ENCODE measurements at places on chromosomes 1 and 21. TPM values are rescaled to one million over a fixed set of nuclear protein-coding genes. Genes with fewer than 3 reads are reported as not detected.

NFASC gene
- 0.07 TPM for total RNA-seq

SPRR1B gene
- not detected for total RNA-seq

SYDE2 gene
- total RNA-seq: 0.38 TPM

FBXO2 gene
- 4.6 TPM for total RNA-seq

GRCh38 chr1:224737353-224737727, 121.2 kb downstream of the CNIH3 start:
- H3K4me3 ChIP-seq: no peak overlapping the region
- no peaks in the 10 kb centered on the region for H3K36me3 ChIP-seq
- peaks cover 11% of the 10 kb centered on the region for H3K4me1 ChIP-seq
- no peaks in the 10 kb centered on the region for H3K27me3 ChIP-seq
- no peak overlapping the region for H3K27ac ChIP-seq
- no peak for DNase-seq

- DNase-seq: no peak
- H3K27me3 ChIP-seq: peaks cover 5% of the 10 kb centered on the region
- no peak overlapping the region for H3K27ac ChIP-seq
These were observed 80.6 kb upstream of the TRABD2B start for GRCh38 chr1:48077795-48078222.

- DNase-seq: no peak
- peaks cover 33% of the 10 kb centered on the region for H3K4me1 ChIP-seq
- no peaks in the 10 kb centered on the region for H3K36me3 ChIP-seq
- H3K4me3 ChIP-seq: no peak overlapping the region
These were observed 25.7 kb downstream of the SPOCD1 start for GRCh38 chr1:31790140-31790539.

DNA sequence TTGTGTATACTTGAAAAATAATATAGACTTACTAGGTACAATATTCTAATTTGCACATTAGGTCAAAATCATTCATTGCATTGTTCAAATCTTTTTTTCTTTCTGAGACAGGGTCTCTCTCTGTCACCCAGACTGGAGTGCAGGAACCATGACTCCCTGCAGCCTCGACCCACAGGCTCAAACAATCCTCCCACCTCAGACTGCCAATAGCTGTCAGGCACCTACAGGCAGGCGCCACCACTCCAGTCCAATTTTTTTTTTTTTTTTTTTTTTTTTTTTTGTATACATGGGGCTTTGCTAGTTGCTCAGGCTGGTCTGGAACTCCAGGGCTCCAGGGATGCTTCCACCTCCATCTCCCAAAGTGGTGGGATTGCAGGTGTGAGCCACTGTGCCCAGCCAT, 656.9 kb downstream of the KCNT2 start:
- no peak for DNase-seq
- H3K27ac ChIP-seq: no peak overlapping the region
- no peaks in the 10 kb centered on the region for H3K27me3 ChIP-seq
- H3K4me1 ChIP-seq: no peaks in the 10 kb centered on the region
- no peaks in the 10 kb centered on the region for H3K36me3 ChIP-seq
- H3K4me3 ChIP-seq: no peak overlapping the region

GRCh38 chr1:183125279-183125999, 60.6 kb upstream of the LAMC2 start:
- no peak overlapping the region for H3K4me3 ChIP-seq
- no peaks in the 10 kb centered on the region for H3K27me3 ChIP-seq
- peaks cover 83% of the 10 kb centered on the region for H3K36me3 ChIP-seq
- no peak overlapping the region for H3K27ac ChIP-seq
- H3K4me1 ChIP-seq: peaks cover 17% of the 10 kb centered on the region
- no peak for DNase-seq

GRCh38 chr1:181398544-181398943, 84.8 kb upstream of the CACNA1E start:
- H3K27me3 ChIP-seq: peaks cover 4% of the 10 kb centered on the region
- no peak overlapping the region for H3K4me3 ChIP-seq
- H3K4me1 ChIP-seq: no peaks in the 10 kb centered on the region
- H3K27ac ChIP-seq: no peak overlapping the region
- H3K36me3 ChIP-seq: no peaks in the 10 kb centered on the region

- peaks cover 56% of the 10 kb centered on the region for H3K4me1 ChIP-seq
- H3K4me3 ChIP-seq: no peak overlapping the region
- DNase-seq: no peak
- peak overlapping the region; percentile 84 for H3K27ac ChIP-seq
These were observed 46.1 kb upstream of the LIN9 start for GRCh38 chr1:226355016-226355415.

GRCh38 chr1:33299461-33300155, 21.3 kb downstream of the A3GALT2 start:
- no peaks in the 10 kb centered on the region for H3K27me3 ChIP-seq
- H3K4me3 ChIP-seq: no peak overlapping the region
- peaks cover 34% of the 10 kb centered on the region for H3K36me3 ChIP-seq
- H3K27ac ChIP-seq: no peak overlapping the region
- DNase-seq: no peak

DNA sequence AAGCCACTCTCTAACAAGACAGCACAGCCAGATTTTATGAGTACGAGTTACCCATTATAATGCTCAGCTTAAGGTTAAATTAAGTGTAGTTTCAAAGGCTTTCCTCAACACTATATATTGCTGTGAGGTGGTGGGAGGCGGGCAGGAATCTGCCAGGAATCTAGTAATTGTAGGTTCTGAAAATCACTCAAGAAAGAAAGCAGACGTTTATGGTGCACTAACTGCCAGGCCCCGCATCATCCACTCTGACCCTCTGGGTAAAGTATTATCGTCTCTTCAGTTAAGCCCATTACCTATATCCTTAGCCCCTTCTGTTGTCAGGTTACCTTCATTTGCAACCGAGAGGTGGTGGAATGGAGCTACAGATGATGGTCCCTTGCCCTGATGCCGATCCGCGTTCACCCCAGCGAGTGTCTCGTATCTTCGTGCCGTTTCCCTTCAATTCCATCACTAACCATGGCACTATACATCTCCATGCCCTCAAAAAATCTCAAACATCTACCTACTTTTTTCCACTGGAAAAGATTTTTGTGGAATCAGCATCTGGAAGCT, 12.4 kb downstream of the HMGN1 start:
- no peaks in the 10 kb centered on the region for H3K4me1 ChIP-seq
- no peak overlapping the region for H3K27ac ChIP-seq
- DNase-seq: no peak
- H3K27me3 ChIP-seq: no peaks in the 10 kb centered on the region

GRCh38 chr1:150068109-150068435, 496 bp downstream of the VPS45 start:
- no peaks in the 10 kb centered on the region for H3K27me3 ChIP-seq
- H3K4me3 ChIP-seq: peak overlapping the region; percentile 95
- no peak for DNase-seq
- H3K27ac ChIP-seq: peak overlapping the region; percentile 95
- peaks cover 36% of the 10 kb centered on the region for H3K4me1 ChIP-seq
- H3K36me3 ChIP-seq: peaks cover 34% of the 10 kb centered on the region

DNA sequence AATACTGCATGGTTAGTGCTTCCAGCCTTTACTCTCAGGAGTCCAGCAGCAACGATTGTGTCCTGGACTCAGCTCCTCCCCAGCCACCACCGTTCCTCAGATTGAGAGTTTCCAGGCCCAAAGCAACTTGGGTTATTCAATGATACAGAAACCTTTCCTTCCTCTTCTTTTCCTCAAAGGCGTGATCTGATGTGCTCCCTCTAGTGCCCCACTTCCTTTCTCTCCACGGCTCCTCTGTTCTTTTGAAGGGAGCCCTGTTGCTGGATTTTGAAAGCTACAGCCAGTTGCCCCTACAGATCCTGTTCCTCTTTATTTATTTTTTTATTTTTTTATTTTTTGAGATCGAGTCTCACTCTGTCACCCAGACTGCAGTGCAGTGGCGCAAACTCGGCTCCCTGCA, 14.1 kb downstream of the CRP start:
- H3K4me1 ChIP-seq: no peaks in the 10 kb centered on the region
- H3K27ac ChIP-seq: no peak overlapping the region
- no peak overlapping the region for H3K4me3 ChIP-seq
- H3K36me3 ChIP-seq: no peaks in the 10 kb centered on the region
- DNase-seq: no peak

GRCh38 chr1:114234408-114235124, 80.9 kb upstream of the SYT6 start:
- H3K27me3 ChIP-seq: peaks cover 10% of the 10 kb centered on the region
- DNase-seq: no peak
- no peak overlapping the region for H3K4me3 ChIP-seq
- no peaks in the 10 kb centered on the region for H3K4me1 ChIP-seq

DNA sequence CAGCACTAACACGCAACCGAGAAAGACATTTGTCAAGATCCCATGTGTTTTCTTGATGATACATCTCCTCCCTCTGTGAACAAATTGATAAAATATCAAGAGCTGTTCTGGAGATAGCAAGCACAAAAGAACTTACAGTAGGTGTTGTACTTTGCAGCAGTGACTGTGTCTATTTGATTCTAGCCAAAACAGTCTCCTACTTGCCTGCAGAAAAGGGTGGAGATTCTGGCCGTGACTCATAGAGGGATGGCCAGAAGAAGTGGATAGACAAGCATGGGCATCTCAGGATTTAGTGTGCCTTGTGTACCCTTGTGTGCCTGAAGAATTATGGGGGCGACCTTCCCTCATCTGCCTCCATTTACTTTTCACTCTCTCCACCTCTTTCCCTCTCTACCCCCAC, 458.4 kb upstream of the LRRC7 start:
- H3K4me1 ChIP-seq: no peaks in the 10 kb centered on the region
- no peak for DNase-seq
- no peak overlapping the region for H3K4me3 ChIP-seq
- H3K27ac ChIP-seq: no peak overlapping the region
- no peaks in the 10 kb centered on the region for H3K36me3 ChIP-seq
- no peaks in the 10 kb centered on the region for H3K27me3 ChIP-seq

DNA sequence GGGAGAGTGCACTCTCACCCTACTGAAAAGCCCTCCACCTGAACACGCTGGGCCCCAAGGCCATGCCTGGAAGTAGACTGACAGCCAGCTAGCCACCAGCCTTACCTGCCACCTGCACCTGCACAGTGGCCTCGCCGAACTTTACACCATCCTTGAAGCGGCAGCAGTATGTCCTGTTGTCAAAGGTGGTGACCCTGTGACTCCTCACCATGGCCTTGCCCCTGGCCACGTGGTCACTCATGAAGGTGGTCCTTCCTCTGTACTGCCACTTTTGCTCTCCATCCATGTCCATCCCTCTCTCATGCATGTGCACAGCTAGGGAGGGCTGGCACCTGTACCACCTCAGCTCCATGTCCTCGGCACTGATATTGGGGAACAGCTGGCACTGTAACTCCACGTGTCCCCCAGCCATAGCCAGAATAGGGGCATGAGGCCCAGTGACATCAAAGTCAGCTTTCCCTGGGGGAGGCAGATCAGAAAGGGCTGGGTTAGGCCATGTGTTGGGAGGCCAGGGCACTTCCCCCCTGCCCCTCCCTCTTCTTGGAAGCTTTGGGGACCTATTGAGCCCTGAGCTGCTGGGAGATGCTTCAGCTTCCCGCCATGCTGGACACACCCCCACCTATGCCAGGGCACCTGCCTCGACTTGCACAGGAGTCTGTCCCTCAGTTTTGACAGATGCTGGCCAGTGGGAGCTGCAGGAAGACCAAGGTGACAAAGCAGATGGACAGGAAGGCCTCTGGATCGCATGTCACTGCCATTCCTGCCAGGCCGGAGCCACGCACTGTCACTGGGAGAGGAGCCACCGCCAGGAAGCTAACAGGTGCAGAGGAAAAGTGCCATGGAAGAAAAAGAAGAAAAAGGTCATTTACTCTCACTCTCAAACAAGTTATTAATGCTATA, 24.6 kb downstream of the RNF187 start:
- DNase-seq: no peak
- H3K4me1 ChIP-seq: no peaks in the 10 kb centered on the region
- H3K4me3 ChIP-seq: no peak overlapping the region
- H3K36me3 ChIP-seq: no peaks in the 10 kb centered on the region
- H3K27me3 ChIP-seq: peaks cover 11% of the 10 kb centered on the region

DNA sequence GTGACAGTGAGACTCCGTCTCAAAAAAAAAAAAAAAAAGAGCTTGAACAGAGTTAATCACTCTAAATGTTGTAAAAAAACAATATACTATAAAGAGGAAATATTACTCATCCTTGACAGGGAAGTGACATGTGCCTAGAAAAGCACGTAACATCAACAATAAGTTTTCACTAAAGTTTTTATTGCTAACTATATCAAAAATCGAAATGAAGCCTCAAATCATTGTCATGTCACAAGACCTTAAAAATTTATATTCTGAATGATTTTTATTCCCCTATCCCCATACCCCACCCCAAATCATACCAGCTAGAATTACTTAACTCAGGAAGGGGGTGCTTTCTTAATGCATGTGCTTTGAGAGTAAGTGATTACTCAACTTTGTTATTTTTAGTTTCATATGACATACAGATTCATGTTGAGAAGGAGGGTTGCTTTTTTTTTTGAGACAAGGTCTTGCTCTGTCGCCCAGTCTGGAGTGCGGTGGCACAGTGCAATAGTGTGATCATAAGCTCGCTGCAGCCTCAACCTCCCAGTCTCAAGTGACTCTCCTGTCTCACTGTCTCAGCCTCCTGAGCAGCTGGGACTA, 53.6 kb upstream of the MUTYH start:
- peaks cover 52% of the 10 kb centered on the region for H3K4me1 ChIP-seq
- DNase-seq: peak; percentile 41
- peak overlapping the region; percentile 94 for H3K27ac ChIP-seq
- H3K27me3 ChIP-seq: no peaks in the 10 kb centered on the region
- H3K4me3 ChIP-seq: peak overlapping the region; percentile 62
- H3K36me3 ChIP-seq: peaks cover 3% of the 10 kb centered on the region

GRCh38 chr1:115088871-115089419, 358 bp downstream of the TSPAN2 start:
- H3K27me3 ChIP-seq: peaks cover 17% of the 10 kb centered on the region
- no peak for DNase-seq
- H3K36me3 ChIP-seq: no peaks in the 10 kb centered on the region
- no peak overlapping the region for H3K27ac ChIP-seq
- H3K4me3 ChIP-seq: peak overlapping the region; percentile 81
- H3K4me1 ChIP-seq: peaks cover 11% of the 10 kb centered on the region
